ENCODE measurements at places on chromosomes 4 and X.

DNA sequence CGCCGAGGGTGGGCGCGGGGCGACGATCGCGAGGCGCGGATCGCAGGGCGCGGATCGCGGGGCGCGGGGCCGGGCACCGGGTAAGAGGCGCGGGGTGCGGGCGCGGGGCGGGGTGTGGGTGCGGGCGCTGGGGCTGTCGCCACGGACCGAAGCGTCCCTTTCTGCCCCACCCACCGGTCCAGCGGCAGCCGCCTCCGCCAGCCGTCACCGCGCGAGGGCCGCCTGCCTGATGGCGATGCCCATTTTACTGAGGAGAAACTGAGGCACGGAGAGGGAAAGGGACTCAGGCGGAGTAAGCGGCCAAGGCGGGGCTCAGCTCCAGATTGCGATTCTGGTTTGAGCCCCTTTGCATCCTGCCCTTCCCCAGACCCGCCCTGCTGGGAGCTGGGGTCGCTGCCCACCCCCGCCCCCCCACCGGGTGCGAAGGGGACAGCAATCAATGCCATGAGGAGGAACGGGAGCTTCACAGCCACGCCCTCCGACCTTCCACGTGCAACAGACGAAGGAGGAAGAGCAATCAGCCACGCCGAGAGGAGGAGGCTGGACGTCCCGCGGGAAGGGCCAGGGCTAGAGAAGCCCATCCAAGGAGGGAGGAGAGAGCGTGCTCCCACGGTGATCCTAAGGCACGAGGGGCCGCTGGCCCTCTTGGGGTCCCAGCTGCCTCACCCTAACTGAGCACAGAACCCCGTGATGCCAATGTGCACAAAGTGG is 10.9 kb upstream of the MAN2B2 start:
- DNase-seq, result no peak

DNA sequence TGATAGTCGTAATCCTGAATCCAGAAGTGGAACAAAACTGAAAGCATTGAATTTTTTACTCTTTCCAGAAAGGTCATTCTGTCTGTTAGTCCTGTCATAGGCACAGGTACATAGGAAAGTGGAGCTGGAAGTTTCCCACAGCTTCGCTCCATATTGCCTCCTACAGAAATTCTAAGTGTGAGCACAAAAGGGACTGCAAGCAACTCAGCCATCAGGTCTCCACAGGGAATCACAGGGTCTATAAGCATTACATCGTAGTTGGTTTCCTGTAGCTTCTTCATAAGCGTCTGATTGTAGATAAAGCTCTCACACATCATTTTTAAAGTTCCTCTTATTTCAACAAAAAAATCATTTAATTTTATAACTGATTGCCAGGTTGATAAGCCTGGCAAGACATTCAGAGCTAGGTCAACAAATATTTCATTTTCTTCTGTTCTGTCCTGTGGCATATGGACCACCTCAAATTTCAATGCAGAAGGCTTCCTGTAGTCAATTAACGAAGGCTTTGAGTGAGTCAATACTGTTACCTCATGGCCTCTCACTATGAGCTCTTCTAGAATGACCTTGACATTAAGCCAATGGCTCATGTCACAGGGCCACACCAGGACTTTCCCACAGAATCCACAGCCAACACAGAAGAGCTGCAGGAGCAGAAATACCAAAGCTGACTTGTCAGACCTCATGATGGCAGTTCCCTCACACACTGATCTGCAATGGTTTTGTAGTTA is at the start of gene UGT2A3:
TSS of gene UGT2A3 (minus strand) at position 727 of the 728 bp plus-strand sequence. CDS start at position 683, 44 bp downstream.
- DNase-seq, result peak; percentile 8

DNA sequence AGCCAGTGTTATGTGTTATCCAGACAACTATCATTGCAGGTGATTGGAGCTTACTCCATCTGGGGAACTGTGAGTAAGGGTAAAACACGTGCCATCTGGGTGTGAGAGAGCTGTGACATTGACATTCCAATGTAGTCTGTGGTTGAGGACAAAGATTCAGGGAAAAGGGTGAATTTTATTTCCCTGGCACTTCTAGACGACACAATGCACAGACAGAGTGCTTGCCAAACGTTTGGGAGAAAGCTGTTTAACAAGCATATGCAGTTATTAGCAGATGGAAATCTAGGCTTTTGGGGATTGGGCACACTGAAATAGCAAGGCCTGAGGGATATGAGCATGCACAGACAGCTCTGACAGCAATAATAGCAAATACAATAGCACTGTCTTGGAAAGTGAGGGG is 21.3 kb upstream of the CTSO start:
- no peak for DNase-seq

DNA sequence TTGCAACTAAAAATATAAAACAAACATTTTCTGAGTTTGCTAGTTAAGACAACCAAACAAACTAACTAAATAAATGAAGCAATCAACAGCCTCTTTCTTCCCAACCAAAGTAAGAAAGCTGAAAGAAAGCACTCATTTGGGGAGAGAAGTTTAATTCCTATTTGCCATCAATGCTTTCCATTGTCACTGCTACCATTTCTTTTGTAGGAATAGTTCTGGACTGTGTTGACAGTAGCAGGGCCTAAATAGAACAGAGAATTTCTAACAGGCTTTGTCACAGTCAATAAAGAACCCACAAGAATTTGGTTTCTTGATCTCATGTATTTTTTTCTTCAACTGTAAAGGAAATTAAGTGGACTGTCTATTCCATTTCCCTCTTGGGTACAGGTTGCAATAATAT is 1886.4 kb upstream of the TENM3 start:
- DNase-seq, result no peak

GRCh38 chr4:4572821-4573220 is 31.0 kb upstream of the STX18 start:
- no peak for DNase-seq

DNA sequence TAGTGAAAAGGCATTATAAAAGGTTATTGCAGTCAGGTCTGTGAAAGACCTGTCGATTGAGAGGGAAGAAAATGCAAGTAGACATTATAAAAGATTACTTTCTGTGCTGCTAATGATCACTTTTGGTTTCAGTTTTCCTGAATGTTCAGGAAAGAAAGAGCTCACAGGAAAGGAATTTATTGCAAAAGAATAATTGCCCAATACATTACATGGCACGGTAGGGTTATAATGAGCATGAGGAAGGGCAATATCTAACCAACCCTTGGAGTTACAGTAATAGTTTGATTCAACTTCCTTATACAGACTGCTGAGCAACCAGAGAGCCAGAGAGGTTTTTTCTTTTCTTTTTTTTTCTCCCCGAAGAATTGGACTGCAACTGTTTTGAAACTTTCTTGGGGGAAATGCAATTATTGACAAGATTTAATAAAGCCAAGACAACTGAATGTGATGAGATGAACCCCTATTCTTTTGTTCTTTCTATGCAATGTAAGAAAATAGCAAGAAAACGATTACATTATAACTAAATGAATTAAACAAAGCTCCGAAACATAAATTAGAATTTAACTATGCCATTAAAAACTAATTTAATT is 247.0 kb downstream of the C4orf33 start:
- DNase-seq, result no peak

- DNase-seq, result no peak
These were observed 21.2 kb downstream of the KLF3 start for GRCh38 chr4:38684951-38685844.

DNA sequence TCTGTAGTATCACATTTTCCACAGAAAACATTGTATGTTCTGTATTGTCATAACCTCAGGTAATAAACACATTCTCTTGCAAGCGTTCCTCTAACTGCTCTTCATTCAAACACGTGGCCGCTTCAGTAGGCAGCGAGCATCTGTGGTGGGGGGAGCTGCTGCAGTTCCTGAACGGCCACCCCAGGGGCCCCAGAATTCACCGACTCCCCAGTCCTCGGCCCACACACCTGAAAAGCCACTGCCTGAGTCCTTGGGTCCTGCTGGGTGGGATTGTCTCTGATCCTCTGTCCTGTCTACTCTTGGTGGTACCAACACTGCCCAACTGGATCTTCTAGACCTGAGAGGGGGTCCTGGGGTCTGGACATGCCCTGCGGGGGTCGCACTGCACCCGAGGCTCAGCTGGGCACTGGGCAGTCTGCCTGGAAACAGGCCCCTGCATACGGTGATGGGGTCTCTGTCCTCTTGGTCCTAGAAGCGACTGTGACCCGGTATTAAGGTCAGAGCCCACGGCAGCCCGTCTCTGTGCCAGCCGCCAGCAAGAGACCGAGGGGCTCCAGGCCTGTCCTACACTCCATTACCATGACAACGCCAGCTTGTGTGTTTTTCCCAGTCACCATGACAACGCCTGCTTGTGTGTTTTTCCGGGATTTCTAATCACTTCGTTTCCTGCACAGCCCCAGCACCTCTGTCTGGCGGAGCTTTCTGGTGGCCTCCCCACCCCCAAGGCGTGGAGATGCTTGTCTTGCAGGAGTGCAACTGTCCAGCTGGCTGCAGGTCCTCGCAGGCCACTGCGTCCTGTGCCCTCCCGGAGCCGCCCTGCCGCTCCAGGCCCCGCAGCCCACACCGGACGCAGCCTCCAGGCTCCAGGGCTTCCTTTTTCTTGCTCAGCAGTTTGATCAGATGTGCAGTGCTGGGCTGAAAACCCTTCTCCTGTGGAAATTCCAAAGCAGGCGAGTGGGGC is 16.0 kb downstream of the CTBP1 start:
- peak; percentile 93 for DNase-seq

Measured in renal pelvis (tissue), 12 donors.